ENCODE measurements at places on chromosomes 5 and 9.

DNA sequence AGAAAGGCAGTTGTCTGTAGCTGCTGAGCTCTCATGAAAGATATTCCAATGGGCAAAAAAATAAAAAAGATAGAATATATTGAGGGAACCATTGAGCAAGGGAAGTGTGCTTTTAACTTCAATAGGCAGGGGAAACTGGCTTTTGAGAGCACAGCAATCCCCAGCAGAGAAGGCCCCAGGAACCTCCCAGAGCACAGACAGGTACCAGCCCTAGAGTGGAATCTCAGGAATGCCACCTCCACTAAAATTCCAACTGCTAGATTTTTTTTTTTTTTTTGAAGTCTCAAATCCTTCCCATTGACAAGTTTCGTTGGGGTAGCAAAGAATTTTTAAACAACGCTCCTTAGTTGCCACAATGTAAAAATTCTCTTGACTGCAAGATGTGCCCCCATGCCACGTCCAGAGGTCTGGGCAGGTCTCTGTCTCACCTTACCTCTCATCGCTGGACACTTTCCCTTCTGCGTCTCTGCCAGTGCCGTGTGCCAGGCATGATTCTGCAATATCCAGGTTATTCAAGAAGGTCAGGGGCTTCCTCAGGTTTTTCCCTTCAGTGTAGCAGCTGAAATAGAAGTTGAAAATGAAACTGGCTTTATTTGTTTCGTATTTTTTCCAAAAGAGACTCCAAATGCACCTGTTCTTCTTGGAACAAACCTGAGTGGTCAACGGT is 64.2 kb upstream of the IRX1 start:
- no peak for DNase-seq

DNA sequence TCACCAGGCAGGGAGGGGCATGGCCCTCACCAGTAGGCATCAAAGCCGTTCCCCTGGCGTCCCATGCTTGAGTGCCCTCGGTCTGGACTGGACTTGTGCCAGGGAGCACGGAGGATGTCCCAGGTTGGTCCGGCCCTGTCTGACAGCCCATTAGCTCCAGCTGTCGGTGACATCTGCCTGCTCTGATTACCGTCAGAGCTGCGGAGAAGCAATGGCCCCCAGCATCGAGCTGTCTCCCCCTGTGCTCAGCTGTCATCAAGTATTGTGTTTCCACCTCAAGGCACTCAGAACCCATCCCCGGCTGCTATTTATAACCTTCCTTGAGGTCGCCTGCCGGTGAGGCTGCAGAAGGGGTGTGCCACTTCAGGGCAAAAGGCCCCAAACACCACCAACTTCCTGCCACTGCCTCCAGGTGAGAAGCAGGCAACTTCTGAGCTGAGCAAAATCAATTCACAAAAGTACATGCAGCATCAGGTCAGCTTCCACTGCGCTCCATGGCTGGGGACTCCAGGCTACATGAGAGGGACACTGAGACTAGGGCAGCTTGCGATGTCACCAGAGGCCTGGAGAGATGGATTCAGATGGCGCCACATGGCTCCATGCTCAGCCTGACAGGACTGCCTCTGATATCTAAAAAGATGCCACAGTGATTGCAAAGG is 142.7 kb downstream of the C5orf15 start:
- no peak for DNase-seq

- no peak for DNase-seq
Measured at GRCh38 chr5:160959804-160960203, 107.8 kb upstream of the ATP10B start.

- no peak for DNase-seq
Measured at GRCh38 chr9:112719241-112719691, 1.3 kb upstream of the INIP start.

DNA sequence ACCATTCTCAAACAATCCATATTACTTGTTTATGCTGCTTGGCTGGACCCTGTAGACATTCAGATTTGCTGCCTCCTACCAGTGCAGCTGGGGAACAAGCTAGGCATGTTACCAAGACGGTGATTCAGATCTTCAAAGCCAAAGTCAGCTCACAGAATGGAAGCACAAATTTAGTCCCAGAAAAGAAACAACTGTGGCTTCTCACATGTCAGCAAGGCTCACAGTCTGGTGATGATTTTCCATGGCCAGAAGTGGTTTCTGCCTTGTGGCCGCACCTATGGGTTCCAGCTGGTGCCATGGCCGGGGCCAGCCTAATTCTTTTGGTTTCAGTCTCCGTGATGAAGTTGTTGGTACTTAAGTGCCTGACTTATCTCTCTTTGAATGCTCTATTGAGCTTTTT is 182.2 kb downstream of the TMC1 start:
- no peak for DNase-seq

GRCh38 chr5:92674321-92674720 is 906.7 kb downstream of the NR2F1-AS1 start:
- DNase-seq, result no peak

GRCh38 chr9:105690742-105691141 is 3.6 kb upstream of the TMEM38B start:
- no peak for DNase-seq

- DNase-seq, result no peak
Measured at GRCh38 chr5:77394064-77394715, 97.9 kb downstream of the WDR41 start.

- DNase-seq, result no peak
Measured at GRCh38 chr5:32572778-32573480, 12.4 kb upstream of the SUB1 start.
